Body of pancreas (tissue), 4 donors: ENCODE measurements at places on chromosomes 4 and X. TPM values are rescaled to one million over a fixed set of nuclear protein-coding genes. Genes with fewer than 3 reads are reported as not detected.

GRCh38 chrX:138711399-138712347, at the start of gene FGF13:
TSS of gene FGF13 (minus strand) at chrX:138711717. CDS start at chrX:138711003, 714 bp downstream.
- peak; percentile 2 for DNase-seq
- no peak within 1 kb of the TSS for H3K27ac ChIP-seq
- H3K4me3 ChIP-seq: no peak within 1 kb of the TSS
- no peaks in the 10 kb centered on the region for H3K36me3 ChIP-seq
- H3K4me1 ChIP-seq: no peaks in the 10 kb centered on the region
- no peaks in the 10 kb centered on the region for H3K27me3 ChIP-seq

DNA sequence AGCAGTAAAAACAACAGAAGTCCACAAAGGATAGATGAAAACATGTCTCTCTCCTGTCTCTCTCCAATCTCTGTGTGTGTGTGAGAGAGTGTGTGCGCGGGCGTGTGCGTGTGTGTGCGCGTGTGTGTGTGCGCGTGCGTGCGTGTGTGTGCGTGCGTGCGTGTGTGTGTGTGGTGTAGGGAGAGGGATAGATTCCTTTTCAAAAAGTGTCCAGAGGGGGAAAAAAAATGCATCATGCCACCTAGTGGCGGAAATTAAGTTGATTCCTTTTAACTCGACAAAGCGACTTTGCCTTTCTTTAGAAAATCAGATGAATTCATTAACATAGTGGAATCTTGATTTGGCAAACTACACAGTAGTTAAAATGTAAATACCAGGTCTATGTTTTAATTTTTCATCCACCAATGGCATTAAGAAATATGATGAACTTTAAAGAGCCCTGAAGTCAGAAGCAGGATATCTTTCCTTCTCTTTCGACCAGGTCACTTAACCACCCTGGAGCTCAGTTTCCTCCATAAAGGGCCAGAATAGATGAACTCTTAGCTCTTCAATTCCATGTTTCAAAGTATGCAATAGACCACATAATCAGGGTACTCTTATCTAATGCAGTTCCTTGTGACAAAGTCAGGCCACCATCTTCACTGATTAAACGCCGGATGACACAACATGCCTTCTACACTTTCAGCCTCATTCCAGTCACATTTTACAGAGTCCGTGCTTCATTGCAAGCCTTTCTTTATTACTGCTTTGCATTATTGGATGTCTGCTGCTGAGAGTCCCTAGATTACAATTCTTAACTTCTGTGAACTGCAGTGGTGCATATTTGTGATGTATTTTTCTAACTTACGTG, 162.8 kb downstream of the FBXO8 start:
- H3K27me3 ChIP-seq: no peaks in the 10 kb centered on the region
- no peak overlapping the region for H3K27ac ChIP-seq
- peak; percentile 58 for DNase-seq

GRCh38 chr4:166996216-166996615, 238.1 kb downstream of the SPOCK3 start:
- H3K27me3 ChIP-seq: no peaks in the 10 kb centered on the region
- no peaks in the 10 kb centered on the region for H3K36me3 ChIP-seq
- no peak overlapping the region for H3K4me3 ChIP-seq
- H3K4me1 ChIP-seq: peaks cover 6% of the 10 kb centered on the region

DNA sequence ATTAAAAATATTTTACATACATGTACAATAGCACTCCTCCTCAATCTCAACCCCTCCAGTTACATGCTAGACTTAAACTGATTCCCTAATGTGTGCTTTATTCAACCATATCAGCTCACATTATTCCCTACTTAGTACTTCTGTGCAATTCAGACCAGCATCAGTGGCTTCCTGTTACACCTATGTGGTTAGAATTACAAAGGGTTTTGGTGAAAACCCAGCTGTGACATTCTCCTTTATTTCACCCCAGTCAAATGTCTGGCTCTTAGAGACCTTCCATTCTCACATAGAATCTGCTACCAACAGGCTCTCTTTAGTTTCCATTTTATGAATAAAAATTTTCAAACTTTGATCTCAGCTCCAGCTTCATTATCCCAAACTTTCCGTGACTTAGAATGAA, 85.2 kb upstream of the SLC7A11 start:
- no peaks in the 10 kb centered on the region for H3K4me1 ChIP-seq
- no peak for DNase-seq
- no peaks in the 10 kb centered on the region for H3K36me3 ChIP-seq
- no peak overlapping the region for H3K27ac ChIP-seq

GRCh38 chrX:32137525-32137924, 1065.7 kb upstream of the FTHL17 start:
- no peaks in the 10 kb centered on the region for H3K36me3 ChIP-seq
- DNase-seq: no peak
- H3K27ac ChIP-seq: no peak overlapping the region
- H3K27me3 ChIP-seq: no peaks in the 10 kb centered on the region
- H3K4me3 ChIP-seq: no peak overlapping the region

DNA sequence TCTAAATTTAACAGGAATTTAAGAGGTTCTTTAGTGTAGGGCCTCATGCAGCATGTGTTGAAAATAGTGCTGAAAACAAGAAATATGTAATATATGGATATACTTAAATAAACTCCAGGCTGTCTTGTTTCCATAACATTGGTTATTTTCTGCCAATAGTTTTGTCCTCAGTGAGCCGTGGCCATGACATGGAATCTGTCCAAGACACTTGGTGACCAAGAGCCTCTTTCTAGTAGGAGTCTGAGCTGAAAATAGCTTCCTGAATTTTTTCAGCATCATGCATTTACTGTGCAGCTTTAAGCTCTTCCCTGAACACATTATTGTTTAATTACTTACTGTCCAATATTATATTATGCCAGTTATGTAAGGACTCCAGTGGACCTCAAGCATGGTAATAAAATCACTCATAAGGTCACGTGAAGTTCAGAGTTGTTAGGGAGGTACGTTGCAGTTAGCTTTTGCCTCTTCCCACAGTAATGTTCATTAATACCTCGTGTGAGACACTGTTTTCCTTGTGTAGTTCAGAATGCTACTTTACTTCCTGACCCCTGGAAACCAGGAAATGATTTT, 488.2 kb downstream of the GRID2 start:
- H3K4me3 ChIP-seq: no peak overlapping the region
- no peaks in the 10 kb centered on the region for H3K27me3 ChIP-seq
- no peaks in the 10 kb centered on the region for H3K4me1 ChIP-seq
- DNase-seq: no peak

GRCh38 chrX:32592786-32593185, 618.6 kb downstream of the DMD start:
- no peak for DNase-seq
- H3K27me3 ChIP-seq: no peaks in the 10 kb centered on the region
- H3K4me3 ChIP-seq: no peak overlapping the region
- H3K27ac ChIP-seq: no peak overlapping the region

DNA sequence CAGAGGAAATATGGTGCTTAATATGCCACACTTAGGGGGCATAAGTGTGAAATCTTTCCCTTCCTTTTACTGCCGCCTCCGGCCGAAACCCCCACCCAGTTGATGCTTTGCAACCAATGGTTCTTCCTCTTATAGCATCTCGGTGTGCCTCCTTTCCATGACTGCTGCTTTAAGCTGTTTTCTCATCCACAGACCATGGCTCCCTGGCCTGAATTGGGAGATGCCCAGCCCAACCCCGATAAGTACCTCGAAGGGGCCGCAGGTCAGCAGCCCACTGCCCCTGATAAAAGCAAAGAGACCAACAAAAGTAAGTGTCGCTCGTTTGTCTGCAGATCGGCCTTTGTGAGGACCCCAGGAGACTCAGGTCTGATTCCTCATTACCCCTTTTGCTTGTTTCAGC, 6.7 kb downstream of the SLC34A2 start:
- no peak overlapping the region for H3K4me3 ChIP-seq
- no peak overlapping the region for H3K27ac ChIP-seq
- H3K27me3 ChIP-seq: no peaks in the 10 kb centered on the region
- no peaks in the 10 kb centered on the region for H3K4me1 ChIP-seq
- H3K36me3 ChIP-seq: no peaks in the 10 kb centered on the region

DNA sequence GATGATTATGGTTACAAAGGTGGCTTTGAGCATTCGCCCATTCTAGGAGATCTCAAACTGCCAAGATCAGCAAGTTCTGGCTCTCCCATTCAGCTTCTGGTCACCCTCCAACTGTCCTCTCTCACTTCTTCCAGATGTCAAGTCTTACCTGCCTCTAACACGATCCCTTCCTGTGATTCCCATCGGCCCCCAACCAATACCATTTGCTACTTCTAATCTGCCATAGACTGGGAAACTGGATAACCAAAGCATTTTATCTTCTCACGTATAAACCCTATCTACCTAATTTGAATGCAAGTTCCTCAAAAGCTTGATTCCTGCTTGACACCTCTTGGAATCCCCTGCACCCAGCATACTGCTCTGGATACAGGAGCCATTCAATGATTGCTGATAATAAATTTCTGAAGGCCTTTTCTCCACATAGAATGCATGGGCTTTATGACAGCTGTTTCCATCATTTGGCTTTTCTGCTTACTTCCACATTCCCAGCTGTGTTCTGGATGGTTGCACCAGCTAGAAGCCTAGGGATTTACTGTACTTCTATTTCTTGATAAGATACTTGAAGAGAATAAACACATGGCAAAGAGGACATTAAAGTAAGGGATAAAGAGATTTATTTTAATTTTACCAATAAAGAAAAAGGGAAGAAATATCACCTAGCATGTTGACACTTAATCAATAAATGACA, 9.6 kb downstream of the GPC4 start:
- no peak for DNase-seq
- H3K4me3 ChIP-seq: no peak overlapping the region
- H3K36me3 ChIP-seq: no peaks in the 10 kb centered on the region
- peaks cover 15% of the 10 kb centered on the region for H3K4me1 ChIP-seq
- no peak overlapping the region for H3K27ac ChIP-seq

DNA sequence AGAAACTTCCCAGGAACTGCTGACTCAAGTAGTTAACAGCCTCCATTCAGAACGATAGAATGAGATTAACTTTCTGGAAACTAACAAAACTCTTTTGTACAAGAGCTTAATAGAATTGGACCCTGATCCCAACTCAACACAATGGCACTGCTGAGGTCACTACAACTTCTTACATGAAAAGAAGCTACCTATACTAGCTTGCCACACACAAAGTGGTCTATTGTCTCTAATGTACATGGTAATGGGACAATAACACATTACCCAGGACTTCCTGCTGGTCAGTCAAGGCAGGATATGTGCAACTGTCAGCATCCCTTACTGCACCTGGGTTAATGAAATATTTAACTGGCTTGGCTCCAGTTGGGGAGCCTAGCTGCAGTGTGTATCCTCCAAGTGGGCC, 56.2 kb downstream of the BRCC3 start:
- DNase-seq: no peak
- no peak overlapping the region for H3K4me3 ChIP-seq
- no peaks in the 10 kb centered on the region for H3K27me3 ChIP-seq
- no peak overlapping the region for H3K27ac ChIP-seq

DNA sequence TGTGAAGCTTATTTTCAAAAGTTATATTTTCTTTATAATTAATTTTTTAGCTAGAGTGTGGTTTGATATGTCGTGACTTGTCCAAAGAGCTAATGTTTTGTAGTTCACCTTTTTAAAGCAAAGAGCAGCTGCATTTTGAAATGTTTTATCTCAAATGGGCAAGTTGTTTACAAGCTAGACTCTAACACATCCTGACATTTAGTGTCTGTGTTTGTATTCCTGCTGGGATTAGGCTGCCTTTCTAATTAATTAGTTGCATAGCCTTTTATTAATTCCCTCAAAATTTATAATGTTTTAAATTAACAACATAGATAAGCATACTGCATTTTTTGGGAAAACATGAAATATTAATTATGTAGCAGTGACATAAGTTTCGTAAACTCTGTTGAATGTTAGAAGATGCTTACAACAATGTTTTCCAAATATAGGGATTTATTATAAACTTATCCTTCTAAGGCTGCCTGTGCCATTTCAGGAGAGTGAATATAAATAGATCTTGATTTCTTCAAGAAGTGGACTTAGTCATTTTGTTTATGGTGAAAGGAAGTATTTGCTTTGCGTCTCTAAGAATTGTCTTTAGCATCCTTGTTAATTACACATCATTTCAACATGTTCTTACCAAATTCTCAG, 37.7 kb upstream of the NUDT6 start:
- H3K27ac ChIP-seq: no peak overlapping the region
- H3K4me3 ChIP-seq: no peak overlapping the region
- no peak for DNase-seq
- no peaks in the 10 kb centered on the region for H3K4me1 ChIP-seq
- H3K27me3 ChIP-seq: no peaks in the 10 kb centered on the region
- no peaks in the 10 kb centered on the region for H3K36me3 ChIP-seq

DNA sequence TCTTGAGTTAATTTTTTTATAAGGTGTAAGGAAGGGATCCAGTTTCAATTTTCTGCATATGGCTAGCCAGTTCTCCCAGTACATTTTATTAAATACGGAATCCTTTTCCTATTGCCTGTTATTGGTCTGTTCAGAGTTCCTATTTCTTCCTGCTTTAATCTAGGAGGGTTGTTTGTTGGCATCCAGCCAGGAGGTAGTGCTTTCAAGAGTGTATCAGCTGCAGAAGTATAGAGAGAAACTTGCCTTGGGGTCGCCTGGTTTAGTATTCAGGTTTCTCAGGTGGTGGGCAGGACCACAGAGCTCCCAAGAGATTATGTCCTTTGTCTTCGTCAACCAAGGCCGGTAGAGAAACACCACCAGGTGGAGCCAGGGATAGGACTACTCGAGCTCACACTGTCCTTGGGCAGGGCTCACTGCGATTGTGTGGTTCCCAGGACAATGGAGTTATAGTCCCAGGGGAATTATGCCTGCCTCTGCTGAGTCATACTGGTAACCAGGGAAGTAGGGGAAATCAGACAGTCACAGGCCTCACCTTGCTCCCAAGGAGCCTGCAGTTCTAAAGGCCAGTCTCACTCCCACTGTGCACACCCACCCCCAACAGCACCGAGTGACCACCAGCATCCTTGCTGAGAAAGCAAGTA, 168.1 kb downstream of the VSIG4 start:
- H3K27ac ChIP-seq: no peak overlapping the region
- H3K4me3 ChIP-seq: no peak overlapping the region
- no peaks in the 10 kb centered on the region for H3K27me3 ChIP-seq

DNA sequence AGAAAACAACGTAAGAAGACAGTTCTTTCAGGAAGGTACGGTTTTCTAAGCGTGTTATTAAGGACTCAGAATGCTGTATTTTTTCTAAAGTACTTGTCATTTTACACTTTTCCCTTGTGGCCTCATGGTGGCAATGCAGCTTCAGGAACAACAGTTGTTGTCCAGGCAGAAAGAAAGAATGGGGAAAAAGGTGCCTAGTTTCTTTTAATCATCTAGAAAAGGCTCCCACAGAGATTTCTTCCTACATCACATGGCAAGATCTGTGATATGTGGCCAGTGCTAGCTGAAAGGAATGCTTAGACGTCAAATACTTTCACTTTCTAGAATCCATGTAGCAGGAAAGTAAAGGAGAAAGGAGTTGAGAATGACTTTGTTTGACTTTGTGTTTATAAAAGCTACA, 49.0 kb upstream of the TRAM1L1 start:
- H3K4me3 ChIP-seq: no peak overlapping the region
- peak; percentile 21 for DNase-seq
- no peaks in the 10 kb centered on the region for H3K36me3 ChIP-seq

Gene DRD5
- not detected for total RNA-seq

Gene ZNF157
- 0.26 TPM for total RNA-seq
